ENCODE measurements at places on chromosomes 5 and 9. TPM values are rescaled to one million over a fixed set of nuclear protein-coding genes. Genes with fewer than 3 reads are reported as not detected.

DNA sequence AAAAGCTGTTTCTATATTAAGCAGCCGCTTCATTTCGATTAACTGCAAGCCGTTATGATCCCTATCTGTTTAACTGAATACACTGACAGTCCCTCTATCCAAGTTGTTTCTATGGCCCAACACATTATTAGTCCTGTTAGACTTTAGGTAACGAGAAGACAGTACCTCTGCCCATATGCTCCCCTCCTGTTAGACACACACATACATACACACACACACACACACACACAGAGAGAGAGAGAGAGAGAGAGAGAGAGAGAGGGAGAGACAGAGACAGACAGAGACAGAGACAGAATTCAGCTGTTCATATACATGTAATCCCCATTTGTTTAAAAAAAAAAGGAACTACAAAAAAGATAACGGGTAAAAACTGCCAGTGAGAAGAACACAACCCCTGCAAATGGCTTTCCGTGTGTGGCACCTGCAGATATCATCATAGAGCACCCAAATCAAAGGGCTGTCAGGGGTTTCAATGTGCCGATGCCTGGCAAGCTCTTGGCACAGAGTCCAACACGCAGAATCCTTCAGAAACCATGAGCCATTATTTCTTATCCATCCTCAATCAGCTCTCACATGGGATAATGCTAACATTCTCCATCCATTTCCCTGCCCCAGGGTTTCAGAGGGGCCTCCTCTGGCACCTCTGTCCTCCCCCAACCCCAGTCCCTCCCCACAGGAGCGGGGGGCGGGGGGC lies 144.0 kb downstream of the MYO10 start:
- no peak for DNase-seq

GRCh38 chr5:145072889-145073288 lies 762.3 kb downstream of the PRELID2 start:
- no peak for DNase-seq

DNA sequence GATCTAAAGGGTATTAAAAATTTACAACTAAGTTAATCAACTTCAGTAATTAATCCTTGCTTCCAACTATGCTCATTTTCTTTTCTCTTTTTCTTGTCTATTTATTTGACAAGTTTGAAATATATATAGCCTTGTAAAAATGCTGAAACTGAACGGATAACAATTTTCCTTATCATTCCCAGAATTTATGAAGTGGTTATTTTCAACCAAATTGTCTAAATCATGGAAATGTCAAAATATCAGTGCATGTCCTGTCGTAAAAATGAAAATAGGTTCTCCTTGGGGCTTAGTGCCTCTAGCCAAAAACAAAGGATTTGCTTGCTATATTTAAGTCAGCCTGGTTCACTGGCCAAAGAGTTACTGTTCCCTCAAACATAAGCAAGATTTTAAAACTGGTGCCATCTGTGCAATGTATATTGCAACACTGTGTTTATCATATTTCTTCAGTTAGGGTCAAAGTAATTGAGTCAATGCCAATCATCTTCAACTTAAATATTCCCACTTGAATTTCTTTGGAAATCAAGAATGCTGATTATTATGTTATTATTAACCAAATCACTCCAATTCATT lies 798.3 kb downstream of the MAT2B start:
- DNase-seq, result peak; percentile 17

- no peak for DNase-seq
Measured at GRCh38 chr5:160772854-160773253, 79.2 kb downstream of the ATP10B start.

DNA sequence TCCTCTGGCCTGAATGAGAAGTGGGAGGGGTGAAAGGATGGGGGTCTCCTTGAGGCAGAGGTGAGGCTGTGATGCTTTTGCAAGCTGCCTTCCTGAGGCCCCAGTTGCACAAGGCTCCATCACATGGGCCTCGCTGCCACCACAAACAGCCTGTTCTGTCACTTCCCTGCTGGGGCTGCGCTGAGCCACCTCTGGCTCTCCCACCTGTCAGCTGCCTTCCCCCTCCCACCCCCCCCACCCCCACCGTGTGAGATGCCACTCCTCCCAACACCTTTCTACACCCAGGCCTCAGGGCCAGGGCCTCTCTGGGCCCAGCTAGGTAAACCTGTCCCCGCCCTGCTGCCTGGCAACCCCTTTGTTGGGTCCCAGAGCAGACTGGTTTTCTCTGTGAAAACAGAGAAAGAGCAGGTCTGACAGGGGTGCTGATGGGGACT lies 4.5 kb upstream of the PDLIM4 start:
- no peak for DNase-seq

- no peak for DNase-seq
Measured at GRCh38 chr9:136403915-136404800, 4.2 kb upstream of the SNAPC4 start.

- no peak for DNase-seq
Measured at GRCh38 chr9:20321423-20322082, 300.7 kb downstream of the MLLT3 start.

GRCh38 chr9:84556556-84556955 lies 113.0 kb upstream of the NTRK2 start:
- peak; percentile 14 for DNase-seq

- DNase-seq, result no peak
Measured at GRCh38 chr9:137293482-137294090, 8.5 kb downstream of the NRARP start.

DNA sequence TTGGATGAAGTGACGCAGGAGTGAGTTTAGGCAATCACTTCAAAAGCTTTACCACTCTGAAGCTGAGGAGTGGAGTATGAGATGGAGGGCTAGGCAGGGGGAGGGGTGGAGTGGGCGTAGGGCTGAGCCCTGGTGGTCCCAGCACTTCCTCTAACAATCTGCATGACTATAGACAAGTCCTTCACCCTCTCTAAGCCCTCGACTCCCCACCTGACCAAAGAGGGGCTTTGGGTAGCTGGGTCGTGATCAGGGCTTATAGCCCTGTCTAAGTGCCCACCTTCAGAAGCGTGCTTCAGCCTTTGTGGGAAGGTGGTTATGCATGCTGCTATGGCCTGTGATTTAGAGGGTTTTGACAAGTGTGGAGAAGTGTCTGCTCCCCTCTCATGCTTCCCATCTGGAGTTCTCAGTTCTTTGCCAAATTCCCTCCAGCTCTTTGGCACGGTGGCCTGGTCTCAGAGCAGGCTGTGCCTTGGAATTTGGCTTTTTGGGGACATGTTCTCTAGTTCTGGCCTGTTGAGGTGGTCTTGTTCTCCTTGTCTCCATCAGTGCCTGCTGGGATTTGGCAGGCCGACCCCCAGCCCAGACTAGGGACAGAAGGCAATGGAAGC lies 53.0 kb downstream of the ACTBL2 start:
- no peak for DNase-seq

- DNase-seq, result no peak
Measured at GRCh38 chr5:28862137-28862859, 1823.9 kb upstream of the CDH9 start.

GRCh38 chr9:116574027-116574679 lies 113.0 kb upstream of the TRIM32 start:
- no peak for DNase-seq

- DNase-seq, result peak; percentile 56
Measured at GRCh38 chr5:172281346-172281745, 2.2 kb downstream of the UBTD2 start.

DNA sequence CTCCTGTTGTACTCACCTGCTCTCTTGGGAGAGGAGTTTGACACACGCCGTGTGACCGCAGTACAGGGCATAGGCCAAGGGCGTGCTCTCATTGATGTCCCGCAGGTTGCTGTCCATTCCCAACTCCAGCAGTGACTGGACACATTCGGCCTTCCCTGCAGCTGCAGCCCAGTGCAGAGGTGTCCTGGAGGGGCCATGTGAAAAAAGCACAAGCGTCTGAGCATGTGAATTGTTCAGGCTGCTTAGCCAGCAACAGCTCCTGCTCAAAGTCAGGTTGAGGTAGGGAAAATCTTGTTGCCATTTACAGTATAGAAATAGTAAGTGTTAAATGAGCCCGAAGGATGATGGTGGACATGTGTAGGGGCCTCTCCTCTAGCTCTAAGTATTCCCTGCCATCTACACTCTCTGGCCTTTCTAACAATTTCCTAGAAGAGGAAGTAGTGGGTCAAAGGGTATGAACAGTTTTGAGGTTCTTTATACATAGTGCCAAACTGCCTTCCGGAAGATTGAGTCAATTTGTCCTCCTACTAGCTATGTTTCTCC lies 116.5 kb downstream of the ANKRD55 start:
- DNase-seq, result no peak

- DNase-seq, result peak; percentile 9
Measured at GRCh38 chr5:60718166-60718892, 18.4 kb upstream of the DEPDC1B start.

GRCh38 chr9:119289740-119290433 lies 79.3 kb downstream of the BRINP1 start:
- DNase-seq, result peak; percentile 66

- no peak for DNase-seq
Measured at GRCh38 chr5:140227046-140227445, 52.1 kb downstream of the CYSTM1 start.

- no peak for DNase-seq
Measured at GRCh38 chr5:79032031-79032695, 37.3 kb downstream of the DMGDH start.

DNA sequence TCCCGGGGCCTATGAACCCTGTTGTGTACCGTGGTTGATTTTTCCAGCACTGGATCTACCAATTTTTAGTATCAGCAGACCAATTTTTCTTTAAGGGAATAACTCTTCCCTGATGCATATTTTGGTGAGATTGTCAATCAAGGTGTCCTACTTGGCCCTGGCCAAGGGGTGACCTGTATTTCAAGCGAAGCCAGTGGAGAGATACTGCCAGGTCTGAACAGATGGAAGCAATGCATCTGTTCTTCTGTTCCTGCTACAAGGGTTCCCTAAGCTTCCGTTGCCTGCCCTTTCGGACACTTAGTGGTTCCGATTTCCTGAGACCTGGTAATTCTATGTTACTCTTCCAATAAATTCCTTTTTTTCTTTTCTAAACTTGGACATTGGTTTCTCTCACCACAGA lies 37.3 kb downstream of the ADAM19 start:
- DNase-seq, result no peak

DNA sequence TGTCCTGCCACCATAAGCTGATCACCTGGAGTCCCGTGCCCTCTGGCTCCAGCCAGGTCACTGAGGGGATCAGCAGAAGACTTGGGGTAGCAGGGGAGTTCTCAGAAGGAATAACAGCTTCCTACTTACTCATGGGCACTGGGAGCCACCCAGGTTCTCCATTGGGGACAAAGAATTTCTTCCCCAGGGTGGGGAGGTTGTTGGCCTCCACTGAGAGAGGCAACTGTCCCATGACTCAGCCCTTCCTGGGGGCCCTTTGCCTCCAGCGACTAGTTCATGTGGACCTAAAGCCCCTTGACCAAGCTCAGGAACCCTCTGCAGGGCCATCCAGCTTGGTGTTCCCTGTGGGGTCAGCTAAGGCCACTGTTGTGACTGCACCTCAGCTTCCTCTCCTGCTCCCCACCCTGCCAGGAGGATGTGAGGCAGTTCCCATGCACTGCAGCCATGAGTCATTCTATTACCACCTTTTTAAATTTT lies 175.0 kb downstream of the AUH start:
- DNase-seq, result no peak

DNA sequence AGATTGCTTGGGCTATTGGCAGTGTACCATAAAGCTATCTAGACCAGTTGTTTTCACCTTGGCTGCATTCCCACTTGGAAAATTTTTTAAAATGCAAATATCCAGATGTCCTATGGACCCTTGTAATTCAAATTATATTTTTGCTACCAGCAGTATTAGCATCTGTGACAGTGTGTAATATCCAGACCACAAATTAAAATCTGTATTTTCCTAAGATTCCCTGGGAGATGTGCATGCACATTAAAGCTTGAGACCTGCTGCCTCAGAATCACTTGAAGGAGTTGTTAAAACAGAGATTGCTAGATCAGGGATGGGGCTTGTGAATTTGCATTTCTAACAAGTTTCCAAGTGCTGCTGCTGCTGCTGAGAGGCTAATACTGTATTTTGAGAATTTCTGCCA lies 381.2 kb upstream of the PDE4D start:
- no peak for DNase-seq

DNA sequence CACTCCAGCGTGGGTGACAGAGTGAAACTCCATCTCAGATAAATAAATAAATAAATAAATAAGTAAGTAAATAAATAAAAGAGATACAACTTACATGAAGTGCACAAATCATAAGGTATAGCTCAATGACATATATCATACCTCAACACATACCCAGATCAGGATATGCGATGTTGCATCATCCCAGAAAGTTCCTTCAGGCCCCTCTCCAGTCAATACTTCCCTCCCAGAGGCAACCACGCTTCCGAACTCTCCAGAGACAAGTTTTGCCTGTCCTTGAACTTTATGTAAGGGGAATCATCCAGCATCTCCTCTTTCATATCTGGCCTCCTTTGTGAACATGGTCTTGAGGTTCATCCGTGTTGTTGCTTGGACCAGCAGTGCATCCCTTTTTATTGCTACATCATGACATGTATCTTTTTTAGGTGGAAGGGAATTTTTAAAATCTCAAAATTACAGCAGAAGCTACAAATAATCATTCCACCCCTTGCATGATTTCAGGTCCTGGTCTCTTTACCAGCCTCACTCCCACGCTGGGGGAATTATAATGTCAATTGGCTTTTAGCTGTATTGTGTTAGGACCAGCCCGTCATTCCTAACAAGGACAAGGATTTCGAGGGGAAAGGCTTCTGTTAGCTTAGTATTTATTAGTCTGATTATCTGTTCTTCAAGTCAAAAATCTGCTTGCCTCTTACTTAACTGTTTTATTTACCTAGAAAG lies 32.9 kb upstream of the AOPEP start:
- DNase-seq, result no peak

DNA sequence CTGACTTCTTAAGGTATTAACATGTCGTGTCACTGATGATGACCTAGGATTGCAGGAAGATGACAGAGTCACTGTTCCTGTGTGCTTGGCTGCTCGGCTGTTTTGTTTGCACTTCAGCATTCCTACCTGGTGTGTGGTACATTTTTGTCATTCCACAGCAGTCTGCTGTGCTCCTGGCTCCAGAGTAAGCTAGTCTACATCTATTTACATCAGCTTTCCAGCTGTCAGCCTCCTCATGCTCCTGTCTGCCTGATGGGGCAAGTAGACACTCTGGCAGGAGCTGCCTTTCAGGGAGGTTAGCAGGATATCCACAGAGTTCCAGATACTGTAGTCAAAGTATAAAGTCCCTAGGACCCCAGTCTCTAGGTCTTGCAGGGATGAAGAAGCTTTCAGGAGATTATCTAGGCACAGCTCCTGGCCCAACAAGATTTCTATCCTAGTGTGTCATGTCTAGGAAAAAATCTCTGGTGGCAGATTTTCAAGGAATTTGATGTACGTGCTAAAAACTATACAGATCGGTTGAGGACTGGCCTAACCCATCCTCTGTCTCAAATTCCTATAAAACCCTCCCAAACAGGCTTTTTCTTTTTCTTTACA lies 28.4 kb downstream of the RUSC2 start:
- DNase-seq, result peak; percentile 64

GRCh38 chr5:56737951-56738606 lies 77.3 kb upstream of the MAP3K1 start:
- DNase-seq, result no peak

RNF44 gene
- total RNA-seq, result 60.1 TPM

PLPP1 gene
- 7.5 TPM for total RNA-seq

AQP3 gene
- total RNA-seq, result 0.89 TPM

SET gene
- 563 TPM for total RNA-seq

BARX1 gene
- not detected for total RNA-seq

MYO10 gene
- 35.7 TPM for total RNA-seq

LPAR1 gene
- 0.47 TPM for total RNA-seq

OBP2B gene
- not detected for total RNA-seq

CD74 gene
- not detected for total RNA-seq

THBS4 gene
- 0.82 TPM for total RNA-seq

DDX4 gene
- not detected for total RNA-seq

FBP2 gene
- total RNA-seq, result not detected

OR13C8 gene
- total RNA-seq, result not detected

Data from MCF 10A (cell line).